ENCODE measurements at places on chromosomes 6 and 20. TPM values are rescaled to one million over a fixed set of nuclear protein-coding genes. Genes with fewer than 3 reads are reported as not detected.

DNA sequence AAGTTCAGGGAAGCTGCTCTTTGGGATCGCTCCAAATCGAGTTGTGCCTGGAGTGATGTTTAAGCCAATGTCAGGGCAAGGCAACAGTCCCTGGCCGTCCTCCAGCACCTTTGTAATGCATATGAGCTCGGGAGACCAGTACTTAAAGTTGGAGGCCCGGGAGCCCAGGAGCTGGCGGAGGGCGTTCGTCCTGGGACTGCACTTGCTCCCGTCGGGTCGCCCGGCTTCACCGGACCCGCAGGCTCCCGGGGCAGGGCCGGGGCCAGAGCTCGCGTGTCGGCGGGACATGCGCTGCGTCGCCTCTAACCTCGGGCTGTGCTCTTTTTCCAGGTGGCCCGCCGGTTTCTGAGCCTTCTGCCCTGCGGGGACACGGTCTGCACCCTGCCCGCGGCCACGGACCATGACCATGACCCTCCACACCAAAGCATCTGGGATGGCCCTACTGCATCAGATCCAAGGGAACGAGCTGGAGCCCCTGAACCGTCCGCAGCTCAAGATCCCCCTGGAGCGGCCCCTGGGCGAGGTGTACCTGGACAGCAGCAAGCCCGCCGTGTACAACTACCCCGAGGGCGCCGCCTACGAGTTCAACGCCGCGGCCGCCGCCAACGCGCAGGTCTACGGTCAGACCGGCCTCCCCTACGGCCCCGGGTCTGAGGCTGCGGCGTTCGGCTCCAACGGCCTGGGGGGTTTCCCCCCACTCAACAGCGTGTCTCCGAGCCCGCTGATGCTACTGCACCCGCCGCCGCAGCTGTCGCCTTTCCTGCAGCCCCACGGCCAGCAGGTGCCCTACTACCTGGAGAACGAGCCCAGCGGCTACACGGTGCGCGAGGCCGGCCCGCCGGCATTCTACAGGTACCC lies at the start of gene ESR1:
TSS of gene ESR1 (plus strand) at position 170 of the 858 bp plus-strand sequence. CDS start at position 401, 231 bp downstream.
- DNase-seq = no peak

DNA sequence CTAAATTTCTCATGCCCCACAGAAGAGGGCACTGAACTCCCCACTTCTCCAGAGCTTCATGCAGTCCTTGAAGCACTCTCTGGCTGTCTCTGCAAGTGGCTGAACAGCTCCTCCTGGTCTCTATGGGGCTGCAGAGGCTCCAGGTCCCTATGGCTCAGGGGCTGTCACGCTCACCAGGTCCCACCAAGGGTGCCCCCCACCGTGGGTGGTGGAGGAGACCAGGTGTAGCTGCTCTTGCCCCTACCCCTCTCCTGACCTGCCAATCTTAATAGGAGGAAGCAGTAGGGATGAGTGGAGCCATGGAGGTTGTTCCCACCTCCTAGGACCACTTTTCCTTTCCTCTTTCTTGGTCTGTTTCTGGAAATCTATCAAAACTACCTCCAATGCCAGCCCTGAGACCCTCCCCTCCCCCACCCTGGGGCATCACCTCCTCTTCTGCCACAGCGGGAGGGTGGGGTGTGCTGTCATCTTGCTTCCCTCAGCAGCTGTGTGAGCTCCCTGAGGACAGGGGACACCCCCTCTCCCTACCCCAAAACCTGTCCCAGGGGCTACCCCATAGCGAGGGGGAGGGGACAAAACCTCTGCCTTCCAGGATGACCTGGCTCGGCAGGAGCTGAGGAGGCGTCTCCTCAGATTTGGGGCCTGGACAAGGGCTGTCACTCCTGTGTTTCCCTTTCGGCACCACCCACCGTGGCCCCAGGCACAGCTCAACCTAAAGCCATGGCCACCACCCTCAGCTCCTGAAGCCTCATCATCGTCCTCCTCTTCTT lies 12.0 kb upstream of the RAET1E start:
- DNase-seq = peak; percentile 16

Gene ABHD16B
- not detected for total RNA-seq

DNA sequence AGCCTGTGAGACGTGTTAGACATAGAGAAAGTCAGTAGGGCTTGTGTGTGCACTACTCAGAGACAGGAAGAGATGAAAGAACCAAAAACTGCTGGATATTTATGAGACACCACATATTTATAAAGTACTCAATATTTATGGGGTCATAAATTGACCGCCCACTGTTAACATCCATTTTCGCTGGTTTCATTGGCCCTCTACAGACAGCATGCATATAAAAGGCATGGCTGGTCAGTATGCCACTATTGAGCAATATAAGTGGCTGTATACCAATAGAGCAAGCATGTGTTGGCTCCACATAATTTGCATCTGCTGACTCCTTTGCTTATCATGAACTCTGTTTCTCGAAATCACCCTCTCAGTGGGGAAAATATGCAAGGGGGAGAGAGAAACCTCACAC lies 110.3 kb upstream of the BTN3A2 start:
- no peak for DNase-seq

Gene CRYBG1
- total RNA-seq = 0.48 TPM

Gene BMP5
- total RNA-seq = not detected

Gene TPBG
- total RNA-seq = 7.0 TPM

DNA sequence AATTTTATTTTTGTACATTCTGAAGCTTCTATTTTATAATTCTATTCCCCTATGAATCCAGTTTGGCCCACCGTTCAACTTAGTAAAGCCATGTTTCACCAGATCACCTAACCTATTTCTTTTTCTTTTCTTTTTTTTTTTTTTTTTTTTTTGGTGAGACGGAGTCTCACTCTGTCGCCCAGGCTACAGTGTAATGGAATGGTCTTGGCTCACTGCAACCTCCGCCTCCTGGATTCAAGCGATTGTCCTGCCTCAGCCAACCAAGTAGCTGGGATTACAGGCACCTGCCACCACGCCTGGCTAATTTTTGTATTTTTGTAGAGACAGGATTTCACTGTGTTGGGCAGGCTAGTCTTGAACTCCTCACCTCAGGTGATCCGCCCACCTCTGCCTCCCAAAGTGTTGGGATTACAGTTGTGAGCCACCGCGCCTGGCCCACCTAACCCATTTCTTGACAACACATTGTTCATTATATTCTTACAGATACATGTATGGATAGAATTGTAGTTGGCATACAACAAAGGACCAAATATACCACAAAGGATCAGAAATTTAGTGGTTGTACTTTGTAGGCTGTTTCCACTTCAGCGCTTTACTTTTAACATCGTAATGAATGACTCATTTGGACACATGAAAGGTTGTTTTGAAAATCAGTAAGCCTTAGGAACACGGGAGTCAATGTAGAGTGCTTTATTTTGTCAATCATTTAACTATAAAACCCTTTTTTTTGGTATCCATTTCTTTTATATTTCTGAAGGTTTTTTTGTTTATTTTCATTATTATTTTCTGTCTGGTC lies 63.2 kb downstream of the GJA1 start:
- no peak for DNase-seq

DNA sequence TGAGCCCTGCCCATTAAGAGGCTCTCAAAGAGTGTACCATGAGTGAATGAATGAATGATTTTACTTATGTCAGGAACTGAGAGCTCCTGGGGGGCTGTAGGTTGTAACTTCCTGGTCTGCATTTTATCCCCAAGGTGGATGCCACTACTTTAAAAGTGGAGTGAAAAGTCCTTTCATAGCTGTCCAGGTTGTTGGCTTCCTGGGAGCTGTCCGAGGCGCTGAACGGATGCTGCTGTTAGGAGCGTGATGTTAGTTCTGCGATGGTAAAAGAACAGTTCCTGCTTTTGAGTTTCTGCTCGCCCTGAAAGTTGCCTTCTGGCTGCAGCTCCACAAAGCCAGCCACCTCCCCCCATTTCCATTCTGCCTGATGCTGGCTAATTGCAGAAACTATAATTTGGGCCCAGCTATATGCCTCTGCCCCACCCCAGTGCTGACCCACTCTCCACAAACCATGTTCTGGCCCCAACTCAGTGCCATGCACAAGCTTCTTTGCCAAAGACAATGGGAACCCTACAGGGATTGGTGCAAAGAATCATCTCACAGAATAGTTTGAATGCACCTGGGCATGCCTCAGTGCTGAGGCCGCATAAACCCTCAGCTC lies 330.9 kb upstream of the CDH4 start:
- no peak for DNase-seq

Gene FAM162B
- 19.8 TPM for total RNA-seq

Gene GJA10
- total RNA-seq = not detected

DNA sequence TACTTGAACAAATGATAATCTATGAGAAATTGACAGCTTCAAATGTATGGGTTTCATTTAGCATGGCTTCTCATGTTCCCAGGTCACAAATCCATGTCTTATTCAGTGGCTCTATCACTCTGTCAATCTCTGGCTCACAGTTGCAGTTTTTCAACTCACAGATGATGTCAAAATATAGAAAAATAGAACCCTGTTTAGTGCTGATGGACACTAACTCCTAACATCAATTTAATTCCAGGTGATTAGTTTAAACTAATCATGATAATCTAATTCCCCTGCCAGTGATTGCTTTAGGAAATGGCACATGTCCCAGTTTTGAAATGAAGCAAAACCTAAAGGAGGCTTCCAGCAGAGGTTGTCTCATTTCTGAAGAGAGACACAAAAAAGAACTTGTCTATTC lies 13.0 kb downstream of the KHDC1 start:
- no peak for DNase-seq

GRCh38 chr6:136020691-136021090 lies 169.2 kb downstream of the PDE7B start:
- no peak for DNase-seq

DNA sequence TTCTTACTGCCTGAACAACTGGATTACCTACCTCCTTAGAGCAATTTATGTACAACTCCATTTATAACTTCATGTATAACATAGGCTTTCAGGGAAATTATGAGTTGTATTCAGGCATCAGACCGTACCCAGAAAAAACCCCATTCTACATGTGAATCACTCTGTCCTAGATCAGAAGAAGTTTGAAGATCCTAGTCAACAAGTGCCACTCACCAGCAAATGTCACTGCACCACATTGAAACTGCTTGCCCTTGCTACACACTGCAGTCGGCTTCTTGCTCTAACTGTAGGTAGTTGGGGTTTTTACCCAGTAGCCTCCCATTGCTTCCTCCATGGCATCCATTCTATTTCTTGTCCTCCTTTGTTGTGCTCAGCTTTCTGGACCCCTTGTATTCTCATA lies 132.4 kb downstream of the DNAH8 start:
- DNase-seq = no peak

GRCh38 chr6:52389264-52389625 lies 27.3 kb downstream of the PAQR8 start:
- no peak for DNase-seq

DNA sequence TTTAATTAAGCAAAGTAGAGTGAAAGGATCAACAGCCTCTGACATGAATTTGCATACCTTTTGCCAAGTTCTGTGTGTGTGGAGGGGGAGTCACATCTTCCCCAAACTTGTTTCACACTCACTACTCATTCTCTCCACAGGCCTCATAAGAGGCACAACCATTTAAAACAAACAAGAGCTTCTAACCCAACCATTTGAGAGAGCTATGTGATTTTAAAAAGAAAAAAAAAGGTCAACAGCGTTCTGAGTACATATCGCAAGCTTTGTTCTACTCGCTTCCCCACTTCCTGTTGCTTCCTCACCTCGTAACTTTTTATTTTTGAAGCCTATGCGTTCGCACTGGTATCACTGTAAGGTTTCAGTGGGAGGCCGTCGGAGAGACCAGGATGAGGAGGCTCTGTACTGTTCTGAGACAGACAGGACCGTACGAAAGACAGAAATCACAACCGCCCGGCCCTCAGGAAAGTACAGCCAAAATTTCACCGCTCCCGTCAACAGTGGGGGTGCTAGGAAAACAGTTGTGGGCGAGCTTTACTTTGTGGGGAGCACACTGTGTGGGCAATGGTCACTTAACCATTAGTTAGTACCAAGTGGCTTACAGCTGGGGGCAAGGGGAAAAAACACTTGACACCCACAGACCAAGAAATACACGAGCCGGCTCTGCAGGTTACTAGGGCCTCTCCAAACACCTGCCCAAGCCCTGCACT lies 61.3 kb downstream of the TRERF1 start:
- no peak for DNase-seq

DNA sequence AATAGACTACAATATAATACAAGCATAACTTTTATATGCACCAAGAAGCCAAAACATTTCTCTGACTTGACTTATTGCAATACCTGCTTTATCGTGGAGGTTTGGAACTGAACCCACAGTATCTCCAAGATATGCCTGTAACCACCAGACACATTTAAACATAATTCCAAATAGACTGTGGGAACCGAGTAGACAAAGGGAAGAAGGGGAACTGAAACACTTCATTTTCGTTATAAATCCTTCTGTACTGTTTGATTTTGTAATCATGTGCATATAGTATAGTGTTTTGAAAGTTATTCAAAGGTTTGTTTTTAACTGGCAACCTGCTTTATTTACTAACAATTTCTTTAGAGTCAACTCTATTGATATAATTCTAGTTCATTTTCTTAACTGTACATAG lies 154.9 kb upstream of the BEND6 start:
- DNase-seq = no peak

- DNase-seq = no peak
Observed at GRCh38 chr20:46111028-46111835, 6.9 kb upstream of the CD40 start.

Gene C20orf141
- not detected for total RNA-seq

DNA sequence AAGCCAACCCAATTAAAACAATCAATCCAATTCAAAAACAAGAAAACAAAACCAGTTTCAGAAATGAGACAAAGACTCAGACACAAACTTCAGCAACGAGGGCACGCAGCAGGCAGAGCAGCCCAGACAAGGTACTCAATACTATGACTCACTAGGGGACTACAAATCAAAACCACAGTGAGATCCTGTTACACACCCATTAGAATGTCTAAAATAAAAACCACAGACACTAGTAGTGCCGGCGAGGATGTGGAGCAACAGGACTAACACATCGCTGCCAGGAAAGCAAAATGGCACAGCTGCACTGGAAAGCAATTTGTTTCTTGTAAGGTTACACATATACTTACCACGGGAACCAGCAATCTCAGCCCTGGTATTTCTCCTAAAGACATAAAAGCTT lies 28.4 kb upstream of the MAS1L start:
- no peak for DNase-seq

- no peak for DNase-seq
Observed at GRCh38 chr20:46995561-46996142, 101.0 kb downstream of the EYA2 start.

GRCh38 chr6:24827970-24828369 lies 29.3 kb upstream of the ARMH2 start:
- no peak for DNase-seq

- DNase-seq = no peak
Observed at GRCh38 chr20:38818113-38819065, 12.9 kb downstream of the PPP1R16B start.

GRCh38 chr20:45311589-45312211 lies 3.6 kb upstream of the MATN4 start:
- peak; percentile 43 for DNase-seq

Data from dorsolateral prefrontal cortex (tissue), 122 donors.